ENCODE measurements at places on chromosomes 3 and 15. TPM values are rescaled to one million over a fixed set of nuclear protein-coding genes. Genes with fewer than 3 reads are reported as not detected.

DNA sequence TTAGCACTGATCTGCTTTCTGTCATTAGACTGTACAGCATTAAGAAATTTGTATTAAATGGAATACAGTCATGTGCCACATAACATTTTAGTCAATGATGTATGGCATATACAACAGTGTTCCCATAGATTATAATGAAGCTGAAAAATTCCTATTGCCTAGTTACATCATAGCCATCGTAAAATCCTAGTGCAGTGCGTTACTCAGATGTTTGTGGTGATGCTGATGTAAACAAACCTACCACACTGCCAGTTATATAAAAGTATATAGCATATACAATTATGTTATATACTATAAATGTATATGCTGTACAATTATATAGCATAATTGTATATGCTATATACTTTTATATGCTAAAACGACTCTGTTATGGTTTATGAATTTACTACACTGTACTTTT, 41.7 kb downstream of the APH1B start:
- no peak for DNase-seq

DNA sequence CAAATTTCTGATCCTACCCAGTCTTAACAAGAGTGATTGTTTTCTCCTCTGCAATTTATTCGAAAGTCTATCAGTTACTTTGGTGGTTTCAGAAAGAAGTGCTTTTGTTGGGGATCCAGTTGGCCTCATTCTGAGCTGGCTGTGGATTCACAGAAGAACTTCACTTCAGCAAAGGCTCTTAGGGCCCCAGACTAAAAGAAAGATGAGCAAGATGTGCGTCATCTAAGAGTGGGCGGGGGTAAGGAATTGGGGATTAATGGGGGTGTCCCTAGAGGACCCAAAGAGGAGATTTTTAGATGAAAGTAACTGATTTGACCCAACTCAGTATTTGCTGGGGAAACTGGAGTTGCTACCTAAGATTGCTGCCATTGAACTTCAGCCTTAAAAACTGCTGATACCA, 63.9 kb upstream of the TSEN2 start:
- peak; percentile 51 for DNase-seq

GRCh38 chr15:23002920-23003319, 22.8 kb upstream of the CYFIP1 start:
- DNase-seq: no peak

DNA sequence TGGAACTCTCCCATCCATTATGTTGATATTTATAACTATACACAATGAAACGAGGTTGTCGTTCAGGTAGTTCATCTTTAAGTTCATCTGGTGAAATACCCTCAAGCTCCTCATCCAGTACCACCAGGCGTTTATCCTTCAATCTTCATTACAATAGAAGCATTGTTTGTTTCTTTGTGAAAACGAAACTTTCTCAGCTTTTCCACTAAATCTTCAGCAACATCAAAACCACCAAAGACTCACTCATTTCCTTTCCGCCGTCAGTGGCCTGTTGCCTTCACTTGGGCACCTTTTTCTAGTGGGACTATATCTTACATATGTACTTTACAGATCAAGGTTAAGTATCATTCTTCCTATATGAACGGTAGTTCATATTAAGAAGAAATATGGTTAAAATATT, 44.1 kb upstream of the TFG start:
- DNase-seq: no peak

DNA sequence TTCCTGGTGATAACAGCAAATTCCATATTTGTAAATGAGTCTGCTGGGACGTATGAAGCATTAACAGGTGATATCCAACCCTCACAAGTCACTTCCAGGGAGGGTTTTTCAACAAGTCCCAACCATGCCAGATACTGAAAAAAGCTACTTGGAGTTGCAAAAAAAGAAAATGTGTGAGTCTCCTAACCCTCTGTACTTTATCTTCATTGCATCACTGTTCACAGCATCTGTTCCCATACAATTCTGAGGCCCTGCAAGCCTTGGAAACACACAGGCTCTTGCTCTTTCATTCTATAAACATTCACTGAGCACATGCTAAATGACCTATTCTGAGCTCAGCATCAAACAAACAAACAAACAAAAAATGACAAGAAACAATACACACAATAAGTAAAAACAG, 120.8 kb downstream of the RFTN1 start:
- DNase-seq: no peak

DNA sequence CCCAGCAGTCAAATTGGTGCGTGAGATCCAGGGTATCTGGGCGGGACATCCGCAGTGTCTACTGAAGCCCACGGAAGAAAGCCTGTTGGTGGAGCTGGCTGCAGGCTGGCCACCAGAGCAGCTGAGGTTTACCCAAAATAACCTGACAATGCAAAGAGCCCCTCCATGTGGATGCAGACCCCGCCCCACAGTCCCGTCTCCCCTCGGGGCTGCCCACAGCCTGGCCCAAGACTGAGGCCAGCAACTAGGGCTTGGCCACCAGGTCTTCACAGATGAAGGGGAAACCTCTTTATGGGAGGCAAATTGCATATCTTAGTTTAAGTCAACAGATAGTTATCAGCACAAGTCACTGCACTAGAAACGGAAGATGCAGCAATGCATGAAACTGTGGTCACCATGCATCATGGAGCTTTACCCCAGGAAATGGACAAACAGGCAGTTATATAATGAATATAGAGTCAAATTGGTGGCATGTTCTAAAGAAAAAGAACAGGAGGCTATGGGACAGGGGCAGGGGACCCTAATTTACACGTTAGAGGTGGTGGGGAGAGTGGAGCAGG, 86.3 kb downstream of the ARNT2 start:
- DNase-seq: no peak

GRCh38 chr15:49990835-49991545, 128.0 kb downstream of the ATP8B4 start:
- DNase-seq: peak; percentile 48

DNA sequence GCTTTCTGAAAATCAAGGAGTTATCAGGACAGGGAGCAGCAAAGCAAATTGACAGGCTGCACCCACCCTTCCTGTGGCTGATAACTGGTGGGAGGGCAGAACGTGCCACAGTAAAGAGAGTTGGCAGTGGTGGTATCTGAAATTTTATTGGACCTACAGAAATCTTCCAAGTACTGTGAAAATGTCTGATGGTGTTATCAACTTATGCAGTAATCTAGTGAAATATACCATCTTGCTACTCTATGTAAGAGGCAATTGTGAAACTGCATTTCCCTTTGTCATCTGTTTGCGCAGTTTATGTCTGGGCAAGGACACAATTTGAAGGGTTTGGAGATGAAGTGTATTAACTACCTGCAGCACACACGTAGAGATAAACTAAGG, 1.5 kb downstream of the PLCL2 start:
- peak; percentile 33 for DNase-seq

GRCh38 chr3:32844914-32845313, 27.1 kb downstream of the TRIM71 start:
- no peak for DNase-seq

- DNase-seq: no peak
These were observed 252.5 kb upstream of the TGFBR2 start for GRCh38 chr3:30353711-30354467.

GRCh38 chr3:141302364-141303141, 65.8 kb upstream of the ZBTB38 start:
- DNase-seq: peak; percentile 91

DNA sequence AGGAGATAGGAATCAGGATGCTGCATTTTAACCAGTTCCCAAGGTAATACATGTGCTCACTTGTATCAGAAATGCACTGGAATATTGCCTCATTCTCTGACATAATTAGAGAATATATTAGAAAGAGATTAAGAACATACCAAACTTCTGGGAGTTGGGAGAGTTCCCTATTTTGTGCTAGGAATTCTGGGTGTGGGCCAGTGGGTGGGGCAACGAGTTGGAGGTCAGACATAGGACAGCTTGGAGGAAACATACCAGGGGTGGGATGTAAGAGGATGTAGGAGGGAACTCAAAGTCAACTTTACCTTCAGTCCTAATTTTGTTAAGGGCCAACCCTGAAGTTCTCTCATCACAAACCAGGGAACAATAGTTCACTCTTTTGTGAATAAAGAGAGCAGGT, 83.6 kb downstream of the SLC7A14 start:
- peak; percentile 14 for DNase-seq

DNA sequence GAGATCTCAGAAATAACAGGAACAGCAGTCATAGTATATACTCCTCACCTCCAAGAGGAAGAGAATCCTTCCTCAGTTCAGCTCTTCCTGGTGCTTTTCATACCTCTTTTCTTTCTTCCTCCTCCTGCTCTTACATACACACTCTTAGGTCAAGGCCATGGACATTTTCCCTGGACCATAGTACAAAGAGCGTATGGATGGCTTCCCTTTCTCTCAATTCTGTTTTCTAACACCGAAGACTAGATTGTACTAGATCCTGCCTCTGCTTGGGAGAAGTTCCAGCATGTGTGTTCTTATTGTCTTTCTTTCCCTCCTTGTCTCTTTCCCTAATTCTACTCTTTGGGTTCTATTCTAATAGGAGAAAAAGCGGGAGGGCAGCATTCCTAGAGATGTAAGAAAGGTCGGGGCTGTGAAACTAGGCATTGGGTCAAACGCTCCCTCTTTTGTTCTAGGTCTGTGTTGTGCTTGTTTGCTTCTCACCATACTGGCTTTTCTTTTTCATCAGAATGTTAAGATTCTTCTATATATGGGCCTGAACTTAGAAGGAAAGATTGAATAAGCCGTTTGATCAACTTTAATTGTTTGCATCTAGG, 77.4 kb downstream of the VPS8 start:
- DNase-seq: no peak

- DNase-seq: no peak
These were observed 68.0 kb downstream of the TRAK1 start for GRCh38 chr3:42159147-42159546.

- peak; percentile 40 for DNase-seq
These were observed 27.6 kb downstream of the LMCD1 start for GRCh38 chr3:8529181-8529637.

DNA sequence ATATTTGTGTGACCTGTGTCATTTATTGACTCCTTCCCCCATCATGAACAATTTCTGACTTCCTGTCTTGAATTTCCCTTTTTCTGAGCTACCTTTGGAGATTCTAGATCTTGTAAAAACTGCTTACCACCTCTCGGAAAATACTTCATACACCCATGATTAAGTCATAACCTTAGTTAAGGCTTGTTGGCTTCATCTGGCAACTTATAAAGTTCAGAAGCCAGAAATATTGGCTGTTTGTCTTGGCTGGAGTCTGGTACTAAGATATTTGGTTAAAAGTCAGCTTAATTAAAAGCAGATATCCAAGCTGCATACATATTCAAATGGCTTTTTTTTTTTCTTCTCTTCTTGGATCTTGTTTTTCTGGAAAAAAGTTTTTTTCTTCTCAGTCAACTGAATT, 37.3 kb upstream of the B3GALNT1 start:
- peak; percentile 39 for DNase-seq

GRCh38 chr3:69137005-69137404, 14.6 kb upstream of the LMOD3 start:
- no peak for DNase-seq

GRCh38 chr15:40029979-40030893, 8.7 kb downstream of the SRP14 start:
- peak; percentile 56 for DNase-seq

- DNase-seq: no peak
These were observed 1.3 kb upstream of the PRKAR2A start for GRCh38 chr3:48848816-48849515.

The IL20RB gene
- 107 TPM for total RNA-seq

The ZNF501 gene
- total RNA-seq: 9.0 TPM

The BCL2A1 gene
- not detected for total RNA-seq

The MYRIP gene
- 0.32 TPM for total RNA-seq

The STXBP5L gene
- total RNA-seq: not detected

The GOLGA8T gene
- total RNA-seq: not detected

The FAM174B gene
- 1.9 TPM for total RNA-seq

The CCR4 gene
- total RNA-seq: not detected

The DLG1 gene
- 45.9 TPM for total RNA-seq

Measured in GM23248 (cell line).